Hepatocyte (in vitro differentiated cells): ENCODE measurements at places on chromosomes 12 and 14.

GRCh38 chr14:100391724-100392123, 68.6 kb downstream of the SLC25A47 start:
- H3K27ac ChIP-seq: peak overlapping the region; percentile 83
- no peaks in the 10 kb centered on the region for H3K36me3 ChIP-seq
- H3K27me3 ChIP-seq: no peaks in the 10 kb centered on the region
- H3K4me3 ChIP-seq: no peak overlapping the region
- H3K4me1 ChIP-seq: peaks cover 64% of the 10 kb centered on the region

GRCh38 chr14:23558346-23559009, 2.4 kb downstream of the THTPA start:
- H3K36me3 ChIP-seq: no peaks in the 10 kb centered on the region
- no peaks in the 10 kb centered on the region for H3K27me3 ChIP-seq
- H3K4me3 ChIP-seq: no peak overlapping the region
- peaks cover 14% of the 10 kb centered on the region for H3K4me1 ChIP-seq
- peak overlapping the region; percentile 93 for H3K27ac ChIP-seq

DNA sequence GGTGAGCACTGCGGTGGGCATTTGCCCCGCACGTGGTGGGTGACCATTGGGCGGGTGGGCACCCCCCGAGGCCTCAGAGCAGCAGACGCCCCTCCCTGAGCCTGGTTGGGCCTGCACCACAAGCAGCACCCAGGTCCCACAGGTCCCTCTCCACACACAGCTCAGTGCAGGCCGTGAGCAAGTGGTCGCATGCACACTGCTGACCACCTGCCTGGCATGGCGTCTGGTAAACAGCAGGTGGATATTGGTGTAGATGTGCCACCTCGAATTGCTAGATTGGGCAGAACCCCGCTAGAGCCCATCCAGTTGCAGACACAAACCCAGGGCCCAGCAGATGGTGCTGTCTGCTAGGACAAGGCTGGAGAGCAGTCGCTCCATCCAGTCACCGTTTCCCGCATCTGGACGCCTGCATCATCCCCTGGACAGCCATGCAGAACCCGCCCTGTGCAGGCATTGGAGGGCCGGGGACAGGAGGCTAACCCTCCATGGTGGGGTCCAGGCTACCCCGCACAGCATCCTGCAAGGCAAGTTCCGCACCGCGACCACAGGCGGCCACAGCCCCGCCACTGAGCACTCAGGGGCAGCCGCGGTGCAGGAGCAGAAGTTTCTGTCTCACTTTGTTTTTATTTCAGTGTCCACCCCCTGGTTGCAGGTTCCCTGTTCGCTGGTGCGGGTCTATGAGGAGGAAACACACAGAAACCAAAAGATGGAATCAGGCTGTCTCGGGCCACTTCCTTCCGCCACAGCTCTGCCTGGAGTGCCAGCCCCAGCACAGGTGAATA, 45.6 kb upstream of the RIMBP2 start:
- no peak overlapping the region for H3K4me3 ChIP-seq
- peak; percentile 57 for DNase-seq
- no peaks in the 10 kb centered on the region for H3K4me1 ChIP-seq

GRCh38 chr12:88144037-88144436, 1.9 kb downstream of the TMTC3 start:
- DNase-seq: no peak
- H3K27ac ChIP-seq: no peak overlapping the region
- no peak overlapping the region for H3K4me3 ChIP-seq
- no peaks in the 10 kb centered on the region for H3K36me3 ChIP-seq

DNA sequence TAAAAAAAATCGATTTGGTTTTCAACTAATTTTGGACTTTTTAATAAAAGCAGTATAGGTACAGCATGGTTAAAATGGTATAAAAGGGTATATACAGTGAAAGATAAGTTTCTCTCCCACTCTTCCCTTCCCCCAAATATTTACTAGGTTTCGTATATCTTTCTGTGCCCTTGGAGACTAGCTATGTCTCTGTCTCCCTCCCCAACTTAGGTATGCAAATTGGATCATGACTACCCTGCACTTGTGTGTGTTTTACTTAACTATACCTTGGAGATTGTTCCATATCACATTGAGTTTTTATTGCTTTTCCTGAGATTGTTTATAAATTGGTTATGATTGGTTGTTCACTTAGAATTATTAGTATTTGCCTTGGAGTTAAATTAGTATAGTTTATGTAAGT, 19.4 kb downstream of the AEBP2 start:
- H3K4me3 ChIP-seq: no peak overlapping the region
- H3K27ac ChIP-seq: no peak overlapping the region
- no peaks in the 10 kb centered on the region for H3K36me3 ChIP-seq
- H3K4me1 ChIP-seq: no peaks in the 10 kb centered on the region
- no peaks in the 10 kb centered on the region for H3K27me3 ChIP-seq

GRCh38 chr12:83665634-83666218, 979.0 kb downstream of the TMTC2 start:
- DNase-seq: no peak
- no peaks in the 10 kb centered on the region for H3K4me1 ChIP-seq
- no peaks in the 10 kb centered on the region for H3K36me3 ChIP-seq
- H3K27ac ChIP-seq: no peak overlapping the region
- no peaks in the 10 kb centered on the region for H3K27me3 ChIP-seq
- no peak overlapping the region for H3K4me3 ChIP-seq

GRCh38 chr12:50505675-50506530, 1.1 kb downstream of the DIP2B start:
- DNase-seq: peak; percentile 17
- peak overlapping the region; percentile 99 for H3K27ac ChIP-seq
- H3K4me3 ChIP-seq: peak overlapping the region; percentile 96
- H3K36me3 ChIP-seq: no peaks in the 10 kb centered on the region
- H3K27me3 ChIP-seq: no peaks in the 10 kb centered on the region

DNA sequence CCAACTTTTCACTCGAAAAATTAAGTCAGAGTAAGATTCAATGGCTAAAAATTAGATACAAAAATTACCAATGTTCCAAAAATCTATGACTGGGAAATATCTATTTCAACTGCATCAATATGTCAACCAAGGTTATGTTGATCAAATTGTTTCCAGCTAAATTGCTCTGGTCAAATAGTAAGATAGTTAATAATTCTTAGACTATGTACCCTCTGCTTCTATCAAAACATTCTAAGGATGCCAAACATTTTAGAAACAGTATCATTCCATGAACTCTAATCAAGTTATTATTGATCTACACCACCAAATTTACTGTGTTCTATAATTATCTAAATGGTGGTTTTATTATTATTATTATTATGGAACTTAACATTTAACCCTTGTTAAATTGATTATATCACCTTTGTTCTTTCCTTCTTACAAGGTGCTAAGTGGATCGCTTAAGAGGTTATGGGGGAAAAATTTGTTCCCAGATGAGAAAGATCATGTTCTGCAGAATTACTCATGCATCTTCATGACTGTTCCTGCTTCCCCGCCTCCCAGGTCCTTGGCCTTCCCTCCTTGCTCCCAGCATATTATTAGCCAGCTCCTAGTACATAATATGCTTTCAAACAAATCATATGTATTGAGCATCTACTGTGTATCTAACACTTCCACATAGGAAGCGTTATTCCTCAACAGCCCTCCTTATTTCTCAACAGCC, 240.5 kb upstream of the KRR1 start:
- peak overlapping the region; percentile 30 for H3K27ac ChIP-seq
- H3K27me3 ChIP-seq: no peaks in the 10 kb centered on the region
- peaks cover 3% of the 10 kb centered on the region for H3K4me1 ChIP-seq
- no peaks in the 10 kb centered on the region for H3K36me3 ChIP-seq

DNA sequence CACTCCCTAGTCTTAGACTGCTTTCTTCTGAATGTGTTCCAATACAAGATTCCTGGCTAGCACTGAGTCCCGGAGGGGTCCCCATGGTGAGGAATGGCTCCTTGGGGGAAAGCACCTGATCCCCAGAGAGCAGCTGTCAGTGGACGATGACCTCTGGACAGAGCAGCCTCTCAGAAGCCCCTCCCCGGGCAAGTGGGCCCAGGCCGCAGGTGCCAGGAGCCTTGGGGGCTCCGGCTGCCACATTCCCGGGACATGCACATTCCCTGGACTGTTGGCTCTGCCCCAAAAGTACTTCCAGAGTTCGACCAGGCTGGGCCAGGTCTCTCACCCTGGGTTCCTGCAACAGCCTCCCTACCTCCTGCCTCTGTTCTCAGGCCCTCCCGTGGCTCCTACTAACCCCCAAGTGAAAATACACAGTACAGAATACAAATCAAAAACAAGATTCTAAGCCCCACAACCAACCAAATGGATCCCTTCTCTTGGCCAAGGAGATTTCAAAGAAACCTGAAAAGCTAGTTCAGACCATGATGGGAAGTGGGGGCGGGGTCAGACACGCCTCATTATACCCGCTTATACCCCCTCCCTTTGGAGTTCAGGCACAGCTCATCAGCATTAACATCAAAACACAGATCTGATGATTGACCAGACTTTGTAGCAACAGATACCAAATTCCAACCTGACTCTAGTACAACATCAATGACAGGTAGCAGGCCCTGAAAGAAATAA, 23.3 kb upstream of the BTBD6 start:
- no peaks in the 10 kb centered on the region for H3K36me3 ChIP-seq
- no peak for DNase-seq
- no peak overlapping the region for H3K27ac ChIP-seq
- H3K4me1 ChIP-seq: no peaks in the 10 kb centered on the region
- H3K27me3 ChIP-seq: no peaks in the 10 kb centered on the region
- no peak overlapping the region for H3K4me3 ChIP-seq

DNA sequence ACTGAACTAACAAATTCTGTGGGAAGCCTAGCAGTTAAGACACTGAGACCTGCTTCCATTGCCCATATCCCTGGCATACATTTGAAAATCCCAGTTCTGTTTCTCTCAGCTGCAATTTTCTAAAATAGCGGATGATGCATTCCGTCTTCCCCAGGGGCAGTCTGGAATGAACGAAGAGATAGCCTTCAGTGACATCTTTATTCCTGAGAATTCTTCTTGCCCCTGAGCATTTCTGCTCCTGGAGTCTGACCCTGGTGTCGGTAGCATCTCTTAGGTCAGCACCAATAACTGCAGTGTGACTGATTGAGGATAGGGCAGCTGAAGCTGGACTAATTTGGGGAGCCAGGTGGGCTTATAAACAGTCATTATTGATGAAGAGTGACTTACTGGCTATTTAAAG, 552.5 kb downstream of the DIO2 start:
- no peaks in the 10 kb centered on the region for H3K4me1 ChIP-seq
- no peak overlapping the region for H3K4me3 ChIP-seq
- no peak overlapping the region for H3K27ac ChIP-seq
- H3K27me3 ChIP-seq: no peaks in the 10 kb centered on the region

GRCh38 chr14:45610318-45610717, 357.3 kb upstream of the MIS18BP1 start:
- H3K27me3 ChIP-seq: no peaks in the 10 kb centered on the region
- H3K36me3 ChIP-seq: no peaks in the 10 kb centered on the region
- H3K4me1 ChIP-seq: no peaks in the 10 kb centered on the region

GRCh38 chr12:91074154-91074709, 16.4 kb upstream of the KERA start:
- no peak for DNase-seq
- H3K36me3 ChIP-seq: no peaks in the 10 kb centered on the region
- peaks cover 12% of the 10 kb centered on the region for H3K4me1 ChIP-seq
- H3K27ac ChIP-seq: peak overlapping the region; percentile 3

DNA sequence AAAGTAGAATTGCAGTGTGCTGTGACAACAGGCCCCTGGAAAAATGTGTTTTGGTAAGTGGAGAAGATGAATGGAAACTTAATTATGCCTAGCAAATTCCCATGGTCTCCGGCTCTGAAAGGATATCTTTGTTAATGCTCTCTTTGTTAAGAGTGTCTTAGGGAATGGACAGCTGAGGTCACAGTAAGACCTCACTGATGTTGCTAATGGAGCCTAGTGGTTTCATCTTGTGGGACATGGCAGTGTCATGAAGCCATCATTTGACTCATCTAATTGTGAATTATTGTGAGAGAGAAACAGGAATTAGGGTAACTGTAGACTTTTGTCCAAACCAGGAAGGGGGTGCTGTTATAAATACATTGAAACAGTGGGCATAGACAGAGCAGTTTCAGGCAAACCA, 330.3 kb downstream of the TMTC2 start:
- no peak for DNase-seq
- no peak overlapping the region for H3K27ac ChIP-seq
- H3K4me3 ChIP-seq: no peak overlapping the region
- no peaks in the 10 kb centered on the region for H3K4me1 ChIP-seq

DNA sequence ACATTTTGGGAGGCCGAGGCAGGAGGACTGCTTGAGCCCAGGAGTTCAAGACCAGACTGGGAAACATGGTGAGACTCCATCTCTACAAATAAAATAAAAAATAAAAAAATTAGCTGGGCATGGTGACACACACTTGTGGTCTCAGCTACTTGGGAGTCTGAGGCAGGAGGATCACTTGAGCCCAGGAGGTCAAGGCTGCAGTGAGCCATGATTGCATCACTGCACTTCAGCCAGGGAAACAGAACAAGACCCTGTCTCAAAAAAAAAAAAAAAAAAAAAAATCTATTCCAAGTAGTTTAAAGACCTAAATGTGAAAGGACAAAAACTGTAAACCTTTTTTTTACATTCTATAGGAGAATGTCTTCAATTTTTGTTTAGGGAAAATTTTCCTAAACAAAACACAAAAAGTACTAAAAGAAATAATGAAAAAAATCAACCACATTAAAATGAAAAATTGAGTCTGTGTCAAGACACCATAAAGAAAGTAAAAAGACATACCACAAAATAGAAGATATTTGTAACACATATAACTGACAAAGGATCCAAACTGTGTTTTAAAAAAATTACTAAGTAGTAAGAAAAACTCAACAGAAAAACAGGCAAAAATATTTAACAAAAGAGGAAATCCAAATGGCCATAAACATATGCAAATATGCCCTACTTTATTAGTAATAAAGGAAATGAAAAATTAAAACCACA, 17.0 kb downstream of the TMEM116 start:
- H3K27ac ChIP-seq: no peak overlapping the region
- H3K36me3 ChIP-seq: no peaks in the 10 kb centered on the region
- no peak overlapping the region for H3K4me3 ChIP-seq
- no peak for DNase-seq

DNA sequence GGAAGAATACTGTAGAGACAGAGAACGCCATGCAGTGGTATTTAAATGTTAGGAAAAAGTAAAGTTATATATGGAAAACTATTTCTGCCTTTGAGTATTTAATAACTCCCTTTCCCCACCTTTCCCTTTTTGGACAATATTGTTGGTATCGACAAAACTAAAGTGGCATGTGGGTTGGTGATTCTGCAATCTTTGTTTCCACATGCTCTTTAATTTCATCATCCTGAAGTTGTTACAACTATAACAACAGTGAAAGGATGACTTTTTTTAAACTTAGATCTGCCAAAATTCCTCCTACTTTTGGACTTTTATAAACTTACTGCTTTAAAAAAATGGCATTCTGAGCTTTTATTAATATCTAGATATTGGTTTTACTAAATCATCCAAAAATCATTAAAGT, 25.3 kb downstream of the TTC8 start:
- no peaks in the 10 kb centered on the region for H3K4me1 ChIP-seq
- H3K27me3 ChIP-seq: no peaks in the 10 kb centered on the region

- H3K4me1 ChIP-seq: no peaks in the 10 kb centered on the region
- H3K4me3 ChIP-seq: no peak overlapping the region
- DNase-seq: no peak
- H3K36me3 ChIP-seq: no peaks in the 10 kb centered on the region
- H3K27ac ChIP-seq: no peak overlapping the region
Measured at GRCh38 chr12:59396519-59396918, 199.3 kb upstream of the SLC16A7 start.
